ENCODE measurements at places on chromosomes 2 and 18.

GRCh38 chr2:154992826-154993225, 294.3 kb downstream of the KCNJ3 start:
- no peak for DNase-seq

DNA sequence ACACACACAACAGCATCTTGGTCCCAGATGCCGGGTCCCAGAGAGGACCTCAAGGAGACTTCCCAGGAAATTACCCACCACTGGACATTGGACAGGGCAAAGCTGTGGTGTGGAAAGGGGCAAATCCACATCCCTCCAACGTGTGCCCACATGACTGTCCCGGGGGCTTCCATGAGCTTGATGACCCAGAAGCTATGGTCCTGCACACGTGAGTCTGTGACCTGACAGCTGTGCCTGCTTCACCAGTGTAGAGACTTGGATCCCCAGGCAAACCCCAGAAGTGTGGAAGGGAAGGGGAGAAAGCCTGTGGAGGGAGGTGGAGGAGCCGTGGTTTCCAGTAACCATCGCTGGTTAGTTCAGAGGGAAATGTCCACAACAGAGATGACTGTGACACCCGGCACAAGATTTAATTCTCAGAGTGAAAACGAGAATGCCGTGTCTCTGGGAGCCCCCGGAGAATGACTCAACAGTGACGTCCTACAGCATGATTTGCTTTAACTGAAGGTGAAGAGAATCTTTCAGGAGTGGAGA, 19.1 kb upstream of the GPR55 start:
- no peak for DNase-seq

DNA sequence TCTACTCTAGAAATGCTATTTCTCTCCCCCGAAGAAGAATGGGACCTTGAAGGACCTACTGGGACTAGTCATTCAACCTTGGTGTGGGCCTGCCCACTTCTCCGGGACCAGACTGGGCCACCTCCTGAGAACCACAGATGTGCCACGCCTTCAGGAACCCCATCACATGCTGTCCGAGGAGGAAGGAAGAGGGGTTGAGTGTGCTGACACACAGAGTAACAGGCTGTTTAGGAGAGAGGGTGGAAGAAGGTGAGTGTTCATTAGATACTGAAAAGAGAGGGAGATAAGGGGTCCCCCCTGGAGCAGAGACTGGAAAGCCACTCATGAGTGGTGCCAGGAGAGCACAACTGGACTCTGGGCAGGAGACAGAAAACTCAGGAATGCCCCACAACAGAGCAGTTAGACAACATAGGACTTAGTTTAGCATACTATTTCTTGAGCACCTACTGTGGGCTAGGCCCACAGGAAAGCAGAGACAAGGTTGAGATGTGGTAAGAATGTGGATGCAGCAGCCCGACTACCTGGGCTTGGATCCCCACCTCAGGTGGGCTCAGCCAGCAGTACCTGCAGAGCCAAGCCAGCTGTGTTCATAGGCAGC, 286.4 kb upstream of the NCKAP5 start:
- no peak for DNase-seq

- no peak for DNase-seq
Observed at GRCh38 chr2:128069769-128070168, 21.2 kb upstream of the UGGT1 start.

DNA sequence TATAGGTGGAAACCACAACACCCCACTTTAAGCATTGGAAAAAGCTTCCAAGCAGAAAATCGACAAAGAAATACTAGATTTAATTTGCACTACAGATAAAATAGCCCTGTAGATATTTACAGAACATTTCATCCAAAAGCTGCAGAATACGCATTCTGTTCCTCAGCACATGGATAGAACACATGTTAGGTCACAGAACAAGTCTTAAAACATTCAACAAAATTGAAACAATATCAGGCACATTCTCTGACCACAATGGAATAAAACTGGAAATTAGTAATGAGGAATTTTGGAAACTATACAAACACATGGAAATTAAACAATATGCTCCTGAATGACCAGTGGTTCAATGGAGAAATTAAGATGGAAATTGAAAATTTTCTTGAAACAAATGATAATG, 27.8 kb upstream of the XDH start:
- DNase-seq: no peak

DNA sequence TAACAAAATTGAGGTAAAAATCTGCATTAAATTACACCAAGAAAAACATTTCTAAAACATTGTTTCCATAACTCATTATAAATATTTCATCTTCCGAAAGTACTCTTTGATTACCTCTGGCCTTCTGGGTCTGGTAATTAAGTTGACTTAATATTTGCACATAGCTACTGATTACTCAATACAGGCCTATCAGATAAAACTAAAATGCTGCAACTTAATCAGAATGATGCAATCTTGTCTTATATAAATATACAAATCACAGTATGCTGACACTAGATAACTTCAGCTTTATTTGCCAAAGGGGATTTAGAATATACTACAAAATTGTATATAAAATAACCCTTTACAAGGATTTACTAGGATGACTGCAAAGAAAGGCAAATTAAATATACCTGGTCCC, 49.3 kb downstream of the SLC35F5 start:
- no peak for DNase-seq

DNA sequence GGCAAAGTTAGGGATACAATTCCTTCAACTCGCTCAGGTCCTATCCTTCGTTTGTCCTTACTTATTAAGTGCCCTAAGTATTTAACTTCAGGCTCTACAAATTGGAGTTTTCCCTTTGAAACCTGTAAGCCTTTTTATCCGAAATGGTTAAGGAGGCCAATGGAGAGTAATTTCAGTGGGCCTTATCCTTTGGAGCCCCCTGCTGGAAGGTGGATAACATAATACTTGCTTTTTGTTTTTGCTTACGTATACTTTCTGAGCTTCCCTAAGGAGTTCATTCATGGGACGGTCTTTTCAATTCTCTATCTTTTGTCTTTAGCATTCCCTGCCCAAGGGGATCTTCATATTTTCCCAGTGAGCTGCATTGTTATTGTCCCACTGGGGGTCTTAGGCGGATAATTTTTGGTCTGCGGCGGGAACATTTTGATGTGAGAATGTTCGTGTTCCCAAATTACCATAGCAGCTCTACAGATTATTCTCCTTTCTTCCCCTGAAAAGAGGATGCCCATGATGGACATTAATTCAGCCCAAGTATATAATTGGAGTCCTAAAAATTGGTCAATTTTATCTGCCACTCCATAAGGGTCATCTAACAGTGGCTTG, 34.4 kb upstream of the TRAPPC8 start:
- peak; percentile 10 for DNase-seq

DNA sequence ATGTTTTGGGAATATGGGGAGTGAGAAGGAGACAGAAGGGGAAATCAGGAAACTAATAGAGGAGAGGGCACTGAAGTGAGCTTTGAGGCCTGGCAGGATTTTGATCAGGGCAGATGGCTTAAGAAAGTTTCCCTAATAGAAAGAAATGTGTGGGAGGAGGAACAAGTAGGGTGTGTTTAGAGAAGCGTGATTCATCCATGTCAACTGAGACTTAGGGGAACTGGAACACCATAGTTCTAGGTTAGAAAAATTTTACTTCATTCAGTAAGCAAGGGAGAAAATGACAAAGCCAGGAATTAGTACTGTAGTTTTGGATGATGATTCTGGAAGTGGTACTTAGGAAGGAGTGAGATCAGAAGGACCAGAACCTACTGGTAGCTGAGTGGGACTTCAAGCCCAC, 296.0 kb downstream of the PLCL1 start:
- DNase-seq: no peak

GRCh38 chr18:74994502-74995418, 214.2 kb downstream of the PTGR3 start:
- DNase-seq: no peak

DNA sequence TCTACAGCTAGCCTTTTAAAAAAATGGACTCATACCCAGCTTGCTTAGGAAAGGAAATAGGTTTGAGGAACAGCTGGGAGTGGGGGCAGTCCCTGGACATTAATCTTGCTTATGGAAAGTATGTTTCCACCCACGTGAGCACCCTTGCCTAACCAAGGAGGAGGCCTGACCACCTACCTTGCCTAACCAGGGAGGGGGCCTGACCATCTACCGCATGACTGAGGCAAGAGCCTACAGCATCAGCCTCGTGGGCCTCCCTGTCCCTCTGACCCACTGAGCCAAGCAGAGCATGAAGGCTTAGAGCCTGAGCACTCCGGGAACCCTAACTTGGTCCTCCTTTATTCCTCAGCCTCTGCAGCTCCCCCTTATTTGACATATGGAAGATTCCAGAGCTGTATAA, 20.2 kb downstream of the PRKAG3 start:
- no peak for DNase-seq

DNA sequence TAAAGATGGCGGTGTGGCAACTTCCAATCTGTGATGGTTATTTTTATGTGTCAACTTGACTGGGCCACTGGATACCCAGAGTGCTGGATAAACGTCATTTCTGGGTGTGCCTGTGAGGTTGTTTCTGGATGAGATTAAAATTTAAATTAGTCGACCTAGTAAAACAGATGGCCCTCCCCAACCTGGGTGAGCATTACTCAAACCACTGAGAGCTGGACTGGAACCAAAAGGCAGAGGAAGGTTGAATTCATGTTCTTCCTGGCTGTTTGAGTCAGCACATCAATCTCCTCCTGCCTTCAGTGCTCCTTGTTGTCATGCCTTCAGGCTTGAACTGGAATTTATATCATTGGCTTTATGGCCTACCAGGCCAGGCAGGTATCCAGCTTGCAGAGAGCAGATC, 190.8 kb upstream of the RGPD4 start:
- no peak for DNase-seq

- no peak for DNase-seq
Observed at GRCh38 chr18:49321797-49322461, 138.5 kb downstream of the DYM start.

- no peak for DNase-seq
Observed at GRCh38 chr2:2653231-2653630, 322.2 kb upstream of the MYT1L start.

- DNase-seq: no peak
Observed at GRCh38 chr18:44957461-44957860, 276.8 kb downstream of the SETBP1 start.

DNA sequence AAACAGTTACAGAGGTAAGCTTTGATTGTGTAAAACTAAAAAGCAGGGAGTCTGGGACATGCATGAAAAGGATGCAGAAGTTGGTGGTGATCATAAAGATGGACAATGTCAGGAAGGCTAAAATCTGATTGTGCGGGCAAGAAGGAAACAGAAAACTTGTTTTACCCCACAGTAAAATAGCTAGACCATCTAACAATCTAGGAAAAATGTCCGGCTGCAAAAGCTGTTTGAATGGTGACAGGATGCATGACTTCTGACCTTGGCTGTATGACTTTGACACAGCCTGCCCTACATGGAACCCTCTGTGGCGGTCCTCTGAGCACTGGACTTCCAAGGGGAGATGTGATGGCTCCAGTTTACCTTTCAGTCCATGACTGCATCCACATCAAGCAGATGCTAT, 93.6 kb downstream of the RAPH1 start:
- no peak for DNase-seq

- DNase-seq: no peak
Observed at GRCh38 chr2:15650616-15651366, 59.1 kb downstream of the DDX1 start.

DNA sequence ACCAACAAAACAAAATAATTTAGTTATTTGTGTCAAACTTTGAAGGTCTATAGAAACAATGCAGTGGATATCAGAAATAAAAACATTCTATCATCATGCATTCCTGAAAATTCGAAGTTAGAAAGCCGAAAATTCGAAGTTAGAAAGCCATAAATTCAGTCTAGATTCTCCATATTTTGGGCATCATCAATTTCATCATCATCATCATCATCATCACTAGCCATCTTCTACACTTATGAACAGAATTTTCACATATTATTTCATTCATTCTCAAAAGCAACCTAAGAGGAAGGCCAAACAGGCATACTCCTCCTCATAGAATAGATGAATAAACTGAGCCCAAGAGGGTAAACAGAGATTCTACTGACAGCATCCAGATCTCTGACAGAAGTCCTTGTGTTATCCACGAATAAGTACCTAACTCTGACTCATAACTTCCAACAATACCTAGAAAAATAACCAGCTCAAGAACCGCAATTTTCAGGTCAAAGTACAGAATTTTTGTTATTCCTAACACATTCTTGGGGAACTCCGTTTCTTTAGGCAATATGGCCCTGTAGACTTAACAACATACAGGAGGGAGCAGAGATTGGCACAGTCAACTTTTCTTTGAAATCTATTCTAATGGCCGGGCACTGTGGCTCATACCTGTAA, 84.7 kb downstream of the TCF4 start:
- DNase-seq: no peak

DNA sequence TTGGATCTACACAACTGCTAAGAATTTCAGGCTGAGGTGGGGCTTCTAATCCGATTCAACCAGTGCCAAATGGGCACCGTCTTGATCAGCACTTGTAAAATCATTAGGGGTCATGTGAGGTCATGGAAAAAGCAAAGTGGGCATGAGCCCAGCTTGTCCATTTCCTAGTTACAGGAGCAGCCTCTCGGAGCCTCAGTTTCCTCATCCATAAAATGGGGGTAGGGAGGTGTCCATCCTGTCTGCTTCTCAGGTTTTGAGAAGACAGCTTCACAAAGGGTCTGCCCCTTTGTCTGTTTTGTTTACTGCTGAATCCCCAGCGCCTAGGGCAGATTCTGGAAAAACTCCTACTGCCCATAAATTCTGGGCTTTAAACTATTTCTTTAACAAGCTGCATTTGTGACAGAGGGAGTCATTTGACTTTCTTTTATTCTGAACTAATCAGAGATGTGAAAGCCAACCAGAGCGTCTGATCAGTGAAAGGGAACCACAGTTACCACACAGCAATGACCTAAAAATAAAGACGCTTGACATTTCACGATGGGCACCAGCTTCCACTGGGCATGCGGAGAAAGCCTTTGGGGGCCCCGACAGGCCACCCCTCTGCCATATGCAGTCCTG, 38.9 kb downstream of the DNMT3A start:
- no peak for DNase-seq

DNA sequence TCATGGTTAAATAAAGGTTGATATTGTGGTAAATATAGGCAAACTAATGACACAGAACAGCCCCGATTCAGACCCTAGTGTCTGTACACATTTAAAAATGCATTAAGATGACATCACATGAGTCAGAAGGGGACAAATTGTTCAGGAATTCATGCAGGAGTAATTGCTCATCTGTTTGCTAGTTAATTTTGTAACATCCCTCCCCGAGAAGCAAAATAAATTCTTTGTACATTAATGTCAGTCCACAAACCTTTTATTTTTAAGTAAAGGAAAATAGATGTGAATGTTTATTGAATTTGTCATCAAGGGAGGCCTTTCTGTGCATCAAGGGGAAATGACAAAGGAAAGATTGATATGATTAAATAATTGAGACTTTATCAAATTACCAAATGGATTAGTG, 69.9 kb downstream of the SH3BP4 start:
- DNase-seq: no peak

DNA sequence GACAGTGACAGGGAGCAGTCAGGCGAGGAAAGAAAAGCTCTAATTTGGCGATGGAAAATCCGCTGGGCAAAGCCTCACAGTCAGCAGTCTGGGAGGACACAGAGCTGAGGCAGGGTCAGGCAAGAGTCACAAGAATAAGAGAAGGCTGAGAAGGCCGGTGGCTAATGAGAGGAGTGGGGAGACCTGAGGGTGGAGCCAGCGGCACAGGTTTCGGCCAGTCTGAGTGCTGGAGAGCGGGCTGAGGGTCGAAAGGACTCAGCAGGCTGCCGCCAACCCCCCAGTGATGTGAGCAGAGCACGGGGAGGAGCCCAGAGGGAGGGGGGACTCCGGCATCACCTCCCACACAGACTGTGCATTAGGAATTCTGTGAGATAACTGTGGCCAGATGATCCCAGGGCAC, 500.6 kb upstream of the MYT1L start:
- no peak for DNase-seq

All from stimulated activated CD4-positive, alpha-beta T cell treated with anti-CD3 and anti-CD28 coated beads, Interleukin-1b, Interleukin-23, amount 100 ng/mL, for 4 hours (primary cell).